ENCODE measurements at places on chromosomes 2 and 18.
A peak's percentile ranks its signal among the peaks of the same experiment; 100 is the strongest.

DNA sequence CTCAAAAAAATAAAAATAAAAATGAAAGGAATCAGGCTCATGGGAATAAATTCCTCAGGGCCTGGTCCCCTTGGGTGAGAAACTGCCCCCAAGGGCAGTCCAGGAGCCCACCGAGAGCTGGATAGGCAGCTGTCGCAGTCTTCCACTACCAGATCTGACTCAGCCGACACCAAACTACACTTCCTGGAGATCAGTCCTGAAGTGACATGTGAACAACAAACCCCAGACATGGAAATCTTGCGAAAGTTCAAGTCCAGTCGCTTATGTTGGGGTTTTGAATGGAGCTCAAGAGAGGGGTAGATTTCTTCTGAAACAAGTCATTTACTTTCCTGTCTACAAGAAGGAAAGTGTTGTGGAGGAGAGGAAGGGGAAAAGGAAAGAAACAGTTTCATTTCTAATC lies 12.9 kb downstream of the ADCY3 start:
- DNase-seq: no peak

DNA sequence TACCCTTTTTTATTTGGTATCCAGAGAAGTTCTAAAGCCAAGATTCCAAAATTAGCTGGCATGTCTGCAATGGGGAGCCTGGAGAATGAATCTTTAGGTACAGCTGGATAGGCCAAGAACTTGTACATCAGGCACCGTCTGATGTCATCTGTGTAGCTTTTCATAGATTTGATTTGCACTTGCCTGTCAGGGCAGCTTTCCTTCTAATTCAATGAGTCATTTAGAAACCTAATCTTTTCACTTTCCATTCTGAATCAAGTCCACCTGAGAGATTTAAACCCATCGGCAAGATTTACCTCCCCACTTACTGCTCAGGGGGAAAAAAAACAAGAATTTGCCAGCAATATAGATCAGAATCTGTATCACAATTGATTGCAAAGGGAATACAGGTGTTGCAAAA lies 60.9 kb upstream of the ACAA2 start:
- no peak for DNase-seq

DNA sequence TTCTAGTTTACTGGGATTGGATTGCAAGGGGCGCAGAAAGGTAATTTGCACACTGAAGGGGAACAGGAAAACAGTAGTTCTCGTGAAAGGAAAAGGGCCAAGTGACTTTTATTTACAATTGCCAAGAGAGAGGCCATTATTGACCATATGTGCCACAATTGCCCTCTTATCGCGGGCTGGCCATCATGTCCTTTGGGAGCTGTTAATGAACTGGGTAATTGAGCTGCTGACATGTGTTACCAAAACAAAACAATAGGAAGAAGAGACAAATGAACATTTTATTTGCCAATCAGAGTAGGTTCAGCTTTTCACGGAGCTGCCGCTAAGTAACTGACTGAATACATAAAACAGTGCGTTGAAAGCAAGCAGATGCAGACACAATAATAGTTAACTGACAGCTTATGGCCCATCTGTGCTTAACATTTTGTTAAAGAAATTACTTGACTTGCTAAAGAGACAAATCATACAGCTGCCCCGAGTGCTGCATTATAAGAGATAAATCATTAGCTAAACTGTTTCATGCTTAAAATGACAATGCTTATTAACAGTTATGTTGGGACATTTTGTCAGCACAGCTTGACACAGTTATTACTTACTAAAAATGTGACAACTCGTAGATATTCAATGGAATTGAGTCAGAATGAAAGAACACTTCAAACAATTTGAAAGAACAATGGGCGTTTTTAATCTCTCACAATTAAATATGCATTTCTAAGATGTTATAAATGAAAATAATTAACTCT lies 57.5 kb downstream of the PAX3 start:
- DNase-seq: peak; percentile 94

DNA sequence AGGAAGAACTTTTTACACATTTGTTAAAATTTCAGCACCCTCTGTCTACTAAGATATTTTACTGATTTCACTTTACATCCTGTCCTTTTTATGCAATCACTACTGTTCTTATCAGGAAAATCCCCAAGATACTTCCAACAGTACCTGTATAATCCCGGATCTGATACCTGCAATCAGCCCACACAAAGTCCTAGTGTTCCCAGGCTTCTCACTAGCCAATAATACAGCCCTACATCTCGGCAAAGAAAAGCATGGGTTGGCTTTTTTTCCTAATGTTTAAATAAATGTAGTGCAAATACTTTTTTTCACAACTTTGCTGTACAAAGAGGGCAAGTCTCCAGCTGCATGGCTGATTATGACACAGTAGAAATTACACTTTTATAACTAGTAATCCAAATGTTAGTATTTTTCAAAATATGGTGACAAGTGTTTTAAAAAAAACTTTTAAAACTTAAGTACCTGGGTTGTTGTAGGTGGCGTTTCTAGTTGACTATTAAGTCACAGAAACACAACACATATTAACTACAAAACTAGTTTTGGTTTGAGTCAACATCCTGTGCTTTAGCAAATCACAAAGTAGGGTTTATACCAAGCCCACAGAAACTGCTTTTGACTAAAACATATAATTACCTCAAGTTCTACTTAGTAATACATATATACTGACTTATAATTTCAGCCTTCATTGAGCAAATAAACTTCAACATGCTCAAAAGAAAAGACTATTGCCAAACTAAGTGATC lies 19.5 kb downstream of the CNOT11 start:
- DNase-seq: no peak

DNA sequence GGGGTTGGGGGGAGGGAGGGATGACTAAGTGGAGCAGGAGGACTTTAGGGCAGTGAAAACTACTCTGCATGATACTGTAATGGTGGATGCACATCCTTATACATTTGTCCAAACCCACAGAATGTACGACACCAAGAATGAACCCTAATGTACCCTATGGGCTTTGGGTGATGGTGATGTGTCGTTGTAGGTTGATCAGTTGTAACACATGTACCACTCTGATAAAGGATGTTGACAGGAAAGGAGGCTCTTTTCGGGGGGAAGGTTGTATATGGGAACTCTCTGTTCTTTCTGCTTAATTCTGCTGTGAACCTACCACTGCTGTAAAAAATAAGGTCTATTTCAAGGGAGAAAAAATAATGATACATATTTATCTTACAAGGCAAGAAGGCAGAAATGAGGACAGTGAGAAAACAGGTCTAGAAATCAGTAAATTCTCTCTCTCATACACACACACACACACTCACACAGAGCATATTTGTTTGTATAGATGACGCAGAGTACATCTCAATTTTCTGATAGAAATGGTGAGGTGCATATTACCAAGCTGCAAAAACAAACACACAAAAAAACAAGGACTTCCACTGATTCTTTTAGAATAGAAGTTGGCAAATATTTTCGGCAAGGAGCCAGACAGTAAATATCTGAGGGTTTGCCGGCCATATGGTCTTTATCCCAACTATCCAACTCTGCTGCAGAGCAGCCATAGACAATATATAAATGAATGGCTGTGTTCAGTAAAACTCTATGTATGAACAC lies 20.2 kb downstream of the FAM124B start:
- peak; percentile 78 for DNase-seq

GRCh38 chr18:26470011-26470637 lies 78.2 kb downstream of the KCTD1 start:
- peak; percentile 73 for DNase-seq

DNA sequence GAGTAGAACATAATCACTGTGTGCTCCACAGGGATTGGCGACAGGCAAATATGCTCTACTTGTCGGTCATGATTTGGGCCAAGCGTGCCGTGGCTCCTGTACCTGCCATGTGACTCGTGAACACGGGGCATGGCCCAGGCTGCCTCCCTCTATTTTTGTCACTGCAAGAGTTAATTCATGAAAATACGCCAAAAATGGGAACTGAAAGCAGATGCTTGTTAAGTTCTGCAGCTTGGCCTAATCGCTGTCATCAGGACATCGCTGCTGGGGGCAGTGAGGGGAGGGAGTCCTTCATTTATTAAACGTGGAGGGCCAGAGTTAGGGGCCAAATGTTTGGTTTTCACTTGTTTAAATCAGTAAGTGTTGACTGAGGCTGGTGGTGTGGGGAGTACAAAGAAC lies 177.8 kb downstream of the BCL2 start:
- no peak for DNase-seq

GRCh38 chr2:128219891-128220290 lies 98.8 kb downstream of the HS6ST1 start:
- DNase-seq: no peak

DNA sequence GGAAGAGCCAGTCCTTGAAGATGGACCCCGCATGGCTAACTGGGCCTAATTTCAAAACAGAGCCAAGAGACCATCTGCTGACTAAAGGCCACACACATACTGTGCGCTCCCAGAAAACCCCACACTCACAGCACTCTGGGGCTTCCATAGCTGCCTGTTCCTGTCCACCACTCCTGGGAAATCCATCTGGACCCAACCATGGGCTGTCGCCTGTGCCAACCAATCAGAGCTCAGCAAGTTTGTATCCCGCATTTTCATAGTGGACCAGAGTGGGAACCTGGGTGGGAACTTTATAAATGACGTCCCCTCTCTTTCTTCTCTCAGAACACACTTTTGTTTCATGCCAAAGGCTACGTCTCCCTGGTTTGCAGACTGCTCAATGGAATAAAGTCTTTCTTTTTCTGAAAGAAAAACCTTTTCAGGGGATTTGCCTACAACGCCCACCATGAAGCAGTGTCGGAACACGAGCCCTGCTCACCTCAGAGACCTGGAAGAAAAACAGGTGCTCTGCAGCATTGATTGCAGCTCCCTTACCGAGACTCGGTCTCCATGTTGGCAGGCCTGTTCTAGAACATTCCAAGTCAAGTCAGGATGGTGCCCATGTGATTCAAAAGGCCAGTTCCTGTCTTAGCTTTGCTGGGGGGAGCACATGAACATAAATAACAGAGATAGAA lies 137.2 kb upstream of the GPC1 start:
- no peak for DNase-seq

- peak; percentile 79 for DNase-seq
Measured at GRCh38 chr2:174117951-174118930, 130.1 kb downstream of the OLA1 start.

- DNase-seq: no peak
Measured at GRCh38 chr2:181312515-181312927, 144.7 kb upstream of the ITGA4 start.

DNA sequence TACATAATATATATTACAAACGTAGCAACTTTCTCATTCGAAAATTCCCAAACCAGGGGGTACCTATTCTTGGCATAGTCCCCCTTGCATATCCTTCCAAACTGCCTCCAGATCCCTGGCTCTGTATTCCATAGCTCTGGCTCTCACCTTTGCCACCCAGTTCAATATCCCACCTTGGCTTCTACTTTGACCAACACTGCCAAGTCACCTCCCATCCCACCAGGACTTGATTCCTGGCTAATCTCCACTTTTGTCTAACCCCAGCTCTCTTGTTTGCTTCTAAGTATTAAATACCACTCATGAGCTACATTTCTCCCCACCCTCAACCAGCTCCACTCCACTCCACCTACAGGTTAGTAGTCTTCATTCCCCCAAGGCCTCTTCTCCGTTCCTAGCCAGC lies 103.2 kb upstream of the WDR75 start:
- DNase-seq: no peak

GRCh38 chr2:86446060-86446459 lies 4.9 kb downstream of the KDM3A start:
- no peak for DNase-seq

DNA sequence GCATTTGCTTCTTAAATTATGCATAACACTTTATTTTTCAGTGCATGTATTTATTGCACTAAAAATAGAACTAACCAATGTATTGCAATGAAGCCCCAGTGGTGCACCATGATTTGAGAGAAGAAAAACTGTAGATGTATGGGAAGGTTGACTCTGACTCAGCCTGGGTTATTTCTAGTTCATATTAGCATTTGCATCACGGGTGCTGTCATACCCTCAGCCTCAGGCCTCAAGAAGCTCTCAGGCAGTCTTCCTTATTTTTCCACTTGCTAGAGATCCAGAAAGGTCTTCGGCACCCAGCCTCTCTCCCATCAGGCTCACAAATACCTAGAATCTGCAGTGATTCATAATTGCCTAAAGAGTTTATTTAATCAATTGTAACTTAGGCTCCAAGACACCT lies 148.0 kb downstream of the DNER start:
- DNase-seq: no peak

DNA sequence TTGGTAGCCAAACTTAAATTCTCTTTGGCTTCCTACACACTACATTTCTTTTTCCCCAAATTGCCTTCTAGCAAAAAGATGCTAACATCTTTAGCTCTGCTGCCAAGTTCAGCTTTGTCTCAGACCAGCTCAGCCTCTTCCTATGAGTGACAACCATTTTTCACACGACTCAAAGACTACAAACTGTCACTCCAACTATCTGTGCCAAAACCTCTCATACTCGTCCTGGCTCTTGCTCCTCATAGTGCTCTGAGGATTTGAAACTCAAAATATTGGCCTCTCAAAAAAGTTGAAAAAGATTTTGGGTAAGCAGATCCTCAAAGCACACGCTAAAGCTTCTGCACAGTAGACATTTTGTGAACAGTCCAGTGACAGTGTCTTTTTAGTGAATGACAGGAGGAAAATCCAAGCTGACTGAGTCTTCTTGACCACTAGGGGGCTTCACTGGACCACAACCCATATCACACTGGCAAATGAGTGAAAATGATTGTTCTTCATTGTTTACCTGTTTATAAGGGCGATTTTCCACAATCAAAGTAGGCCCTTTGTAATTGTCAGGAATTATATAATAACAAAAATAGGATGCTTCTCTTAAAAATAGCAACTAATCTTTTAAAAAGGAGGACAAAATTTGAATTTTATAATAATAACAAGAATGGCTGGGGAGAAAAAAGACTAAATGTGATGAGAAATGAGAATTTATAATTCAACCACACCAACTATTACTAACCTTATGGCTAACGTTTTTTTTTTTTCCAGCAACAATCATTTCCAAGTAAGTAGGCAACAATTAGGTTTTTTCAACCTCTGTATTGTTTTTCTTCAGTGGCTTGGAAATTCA lies 85.5 kb upstream of the PGAP1 start:
- peak; percentile 94 for DNase-seq

DNA sequence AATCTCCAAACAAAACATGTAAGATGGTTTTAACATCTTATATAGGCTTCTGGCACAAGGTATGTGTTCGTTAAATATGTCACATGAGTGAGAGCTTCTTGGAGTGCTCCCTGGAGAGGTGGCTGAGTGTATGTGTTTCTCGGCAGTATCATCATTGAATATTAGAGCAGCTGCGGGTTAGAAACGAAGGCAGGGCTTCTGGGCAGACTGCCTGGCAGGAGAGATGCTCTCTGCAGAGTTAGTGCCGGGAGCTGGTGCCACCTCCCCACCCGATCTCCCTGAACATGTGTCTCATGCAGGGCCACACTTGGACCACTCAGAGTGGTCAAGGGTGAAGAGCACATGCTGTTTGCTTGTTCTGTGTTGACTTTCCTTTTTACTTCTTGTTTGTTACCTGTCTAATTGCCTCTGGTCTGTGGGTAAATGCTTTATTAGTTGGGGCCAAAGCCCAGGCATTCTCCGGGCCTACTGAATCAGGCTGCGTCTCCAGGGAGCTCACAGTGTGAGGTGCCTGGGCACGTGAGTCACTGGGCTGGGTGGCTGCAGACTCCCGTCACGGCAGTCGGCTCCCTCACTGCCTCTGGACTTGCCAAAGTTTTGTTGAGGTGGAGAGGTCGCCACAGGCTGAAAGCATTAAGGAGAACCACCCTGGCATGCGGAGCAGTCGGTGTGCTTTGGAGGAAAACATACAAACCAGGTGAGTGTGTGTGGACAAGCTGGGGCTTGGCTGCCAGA lies 246.6 kb downstream of the FHOD3 start:
- peak; percentile 37 for DNase-seq

GRCh38 chr18:59547581-59548182 lies 149.5 kb downstream of the CCBE1 start:
- DNase-seq: no peak

GRCh38 chr2:69310111-69311023 lies 76.7 kb downstream of the GFPT1 start:
- DNase-seq: no peak
